ENCODE measurements at places on chromosomes 2 and 18.
A peak's percentile ranks its signal among the peaks of the same experiment; 100 is the strongest.

DNA sequence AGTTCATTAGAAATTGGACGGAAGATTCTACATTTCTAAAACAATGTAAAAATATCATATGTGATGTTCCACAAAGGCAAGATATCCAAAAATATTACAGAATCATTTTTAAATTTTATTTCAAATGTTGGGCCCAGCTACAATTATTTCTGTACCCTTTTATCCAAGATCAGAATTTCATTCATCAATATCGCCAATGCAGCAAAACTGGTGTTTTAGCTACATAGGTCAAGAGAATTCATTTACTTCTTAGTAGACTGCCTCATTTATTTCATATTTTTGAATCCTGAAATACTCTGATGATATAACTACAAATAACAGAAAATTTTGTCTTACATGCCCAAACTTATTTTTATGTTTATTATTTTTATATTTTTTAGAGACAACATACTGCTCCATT, 143.1 kb downstream of the CMPK2 start:
- DNase-seq: no peak

DNA sequence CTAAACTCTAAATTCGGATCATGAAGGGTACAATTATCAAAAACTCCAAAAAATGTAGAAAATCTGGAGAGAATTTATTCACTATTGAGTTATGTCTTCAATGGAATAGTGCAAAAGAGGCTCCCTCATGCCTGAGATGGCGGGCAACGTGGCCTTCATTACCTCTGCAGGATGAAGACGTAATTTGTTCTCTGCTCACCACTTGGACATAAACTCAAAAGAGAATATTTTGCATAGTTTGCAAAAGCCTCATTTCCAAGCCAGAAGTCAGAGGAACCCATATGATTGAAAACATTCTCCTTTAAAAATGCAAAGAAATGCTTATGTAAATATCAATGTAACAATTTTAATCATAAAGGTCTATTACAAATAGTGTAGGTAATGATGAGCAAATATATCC, 58.7 kb downstream of the SLC25A12 start:
- DNase-seq: no peak

- DNase-seq: no peak
Observed at GRCh38 chr18:74630804-74631203, 33.1 kb downstream of the ZNF407 start.

DNA sequence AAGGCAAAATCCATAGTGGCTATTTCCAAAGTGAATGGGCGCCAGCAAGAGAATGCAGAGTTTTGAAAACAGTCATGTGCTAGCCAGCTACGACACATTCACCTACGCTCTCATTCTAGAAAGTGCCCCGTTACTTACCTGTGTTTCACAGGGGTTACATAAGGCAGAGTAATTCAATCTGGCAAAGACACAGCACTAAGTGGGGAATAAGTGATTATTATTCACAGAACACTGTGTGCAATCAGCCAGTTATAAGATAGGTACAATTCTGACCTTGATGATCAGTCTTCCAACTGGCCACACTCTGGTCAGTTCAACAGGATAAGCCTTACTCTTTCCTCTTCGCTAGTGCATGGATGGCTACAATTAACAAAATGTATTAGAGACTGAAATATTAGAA, 105.8 kb downstream of the CABYR start:
- DNase-seq: no peak

DNA sequence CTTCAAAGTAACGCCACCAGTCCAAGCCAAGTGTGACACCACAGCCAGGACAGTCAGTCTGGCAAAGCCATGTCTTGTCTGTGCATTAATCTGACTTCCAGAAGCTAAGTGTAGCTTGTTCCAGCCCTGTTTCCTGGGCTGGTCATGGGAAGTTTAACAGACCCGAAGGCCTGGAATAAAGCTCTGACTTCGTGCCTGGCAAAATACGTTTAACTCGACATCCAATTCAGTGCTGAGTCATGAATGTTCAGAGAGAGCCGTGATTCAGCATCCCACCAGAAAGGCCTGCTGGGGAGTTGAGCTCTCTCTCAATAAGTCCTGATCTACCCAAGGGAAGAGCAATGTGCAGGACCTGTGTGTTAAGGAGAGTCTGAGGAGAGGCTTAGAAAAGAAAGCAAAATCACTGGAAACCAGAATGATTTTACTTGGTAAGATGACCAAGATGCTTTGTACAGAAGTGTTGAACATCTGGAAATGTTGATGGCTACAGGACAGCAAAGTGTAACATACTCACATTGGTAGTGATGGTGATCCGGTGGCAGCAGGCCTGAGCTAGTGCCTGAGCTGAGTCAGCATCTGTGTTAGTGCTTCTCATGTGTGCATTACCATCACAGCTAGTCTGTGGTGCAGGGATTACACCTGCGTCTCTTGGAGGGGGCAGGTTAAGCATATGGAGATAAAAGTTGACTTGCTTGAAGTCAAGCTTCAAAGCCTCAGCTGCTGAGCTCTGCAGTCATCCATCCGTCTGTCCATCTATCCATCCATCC, 743.7 kb upstream of the HS6ST1 start:
- DNase-seq: no peak

DNA sequence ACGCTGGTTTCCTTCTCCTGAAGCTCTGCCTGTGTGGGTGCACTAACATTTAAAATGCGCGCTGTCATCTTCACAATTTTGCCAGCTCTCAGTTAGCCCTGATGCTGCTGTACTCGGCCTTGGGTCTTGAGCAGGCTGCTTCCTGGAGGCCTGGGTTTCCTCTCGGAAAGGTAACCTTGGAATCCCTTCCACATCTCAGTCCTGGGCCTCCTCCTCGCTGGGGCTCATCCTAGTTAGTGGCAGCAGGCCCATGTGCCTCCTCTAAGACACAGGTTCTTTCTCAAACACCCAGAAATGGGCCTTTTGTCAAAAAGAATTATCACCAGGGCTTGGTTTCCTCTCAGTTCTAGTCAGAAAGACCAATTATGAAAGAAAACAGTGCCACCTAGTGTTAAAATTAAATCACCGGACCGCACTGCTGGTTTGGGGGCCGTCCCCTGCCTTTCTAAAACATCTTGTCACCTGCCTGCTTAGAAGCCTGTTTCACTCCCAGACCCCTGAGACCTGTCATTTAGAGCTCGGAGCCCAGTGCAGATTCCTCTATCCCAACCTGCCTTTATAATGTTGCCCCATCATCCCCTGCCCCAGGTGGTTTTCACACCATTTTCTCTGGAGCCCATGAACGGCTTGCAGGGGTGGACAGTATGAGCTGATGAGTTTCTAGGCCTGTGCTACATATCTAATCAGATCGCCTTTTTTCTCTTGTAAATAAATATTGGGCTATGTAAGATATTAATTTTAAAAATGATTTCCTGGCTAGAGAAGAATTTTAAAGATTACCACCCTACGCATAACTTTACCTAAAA, 42.4 kb downstream of the HK2 start:
- peak; percentile 64 for DNase-seq

- no peak for DNase-seq
Observed at GRCh38 chr18:68724021-68724420, 9.1 kb upstream of the TMX3 start.

DNA sequence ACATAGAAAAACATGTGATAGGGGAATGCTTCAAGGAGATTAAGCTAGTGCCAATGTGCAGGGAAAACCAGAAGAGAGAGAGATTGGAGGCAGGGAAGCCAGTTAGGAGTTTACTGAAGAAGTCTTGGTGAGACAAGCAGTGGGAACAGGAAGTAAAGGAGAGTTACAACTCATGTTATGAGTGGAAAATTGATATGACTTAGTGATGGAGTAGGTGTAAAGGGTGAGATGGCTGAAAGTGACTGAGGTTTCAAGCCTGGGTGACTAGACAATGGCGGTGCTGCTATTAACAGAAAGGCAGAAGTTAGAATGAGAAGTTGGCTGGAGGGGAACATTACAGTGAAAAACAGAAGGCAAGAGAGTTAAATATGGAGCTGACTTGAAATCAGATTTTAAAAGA, 16.5 kb downstream of the DOK1 start:
- no peak for DNase-seq

DNA sequence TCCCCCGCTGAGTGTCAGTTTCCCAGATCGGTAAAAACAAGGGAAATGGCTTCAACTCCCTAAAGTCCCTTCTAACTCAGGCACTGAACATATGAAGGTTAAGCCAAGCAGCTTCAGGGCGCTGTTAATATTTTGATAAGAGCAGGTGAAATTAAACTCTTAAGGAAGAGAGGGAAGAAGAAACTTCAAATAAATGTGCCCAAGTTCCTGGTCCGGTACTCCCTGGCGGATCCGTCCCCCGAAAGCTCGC, 564 bp downstream of the TRABD2A start:
- no peak for DNase-seq

All from NCI-H1105 treated with DMSO at 0.1 percent for 48 hours (cell line).